ENCODE measurements at places on chromosomes 11 and 22.
A peak's percentile ranks its signal among the peaks of the same experiment; 100 is the strongest.

DNA sequence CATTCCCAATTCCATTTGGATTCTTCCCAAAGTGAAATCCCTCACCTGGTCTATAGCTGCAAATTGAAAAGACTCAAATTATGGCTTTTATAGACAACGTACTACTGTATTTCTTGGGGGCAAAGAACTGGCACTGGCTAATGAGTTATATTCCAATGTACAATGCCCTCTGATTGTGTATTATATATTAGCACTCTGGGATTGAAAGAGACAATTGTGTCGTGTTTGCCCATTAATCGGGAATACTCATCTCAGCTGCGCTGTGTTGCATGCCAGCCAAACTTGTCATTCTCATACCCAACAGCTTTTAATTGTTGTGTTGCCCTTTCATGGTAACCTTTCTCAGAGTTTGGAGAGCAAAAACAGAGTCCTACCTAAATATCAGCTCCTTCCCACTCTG, 55.0 kb upstream of the ZBTB44 start:
- DNase-seq, result no peak

- peak; percentile 59 for DNase-seq
Measured at GRCh38 chr11:123505546-123506299, 75.7 kb downstream of the GRAMD1B start.

DNA sequence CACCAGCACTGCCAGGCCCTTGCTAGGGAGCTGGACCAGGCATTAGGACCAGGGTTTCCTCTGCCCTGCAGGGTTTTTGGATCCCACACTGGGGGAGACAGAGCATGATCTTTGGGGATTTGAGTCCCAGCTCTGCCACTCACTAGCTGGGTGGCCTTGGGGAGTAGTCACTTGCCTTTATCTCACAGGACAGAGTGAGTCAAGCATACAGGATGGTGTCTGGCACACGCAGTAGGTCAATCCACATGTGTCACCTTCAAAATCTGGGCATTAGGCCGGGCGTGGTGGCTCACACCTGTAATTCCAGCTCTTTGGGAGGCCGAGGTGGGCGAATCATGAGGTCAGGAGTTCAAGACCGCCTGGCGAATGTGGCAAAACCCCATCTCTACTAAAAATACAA, 2.7 kb downstream of the NEFH start:
- no peak for DNase-seq

DNA sequence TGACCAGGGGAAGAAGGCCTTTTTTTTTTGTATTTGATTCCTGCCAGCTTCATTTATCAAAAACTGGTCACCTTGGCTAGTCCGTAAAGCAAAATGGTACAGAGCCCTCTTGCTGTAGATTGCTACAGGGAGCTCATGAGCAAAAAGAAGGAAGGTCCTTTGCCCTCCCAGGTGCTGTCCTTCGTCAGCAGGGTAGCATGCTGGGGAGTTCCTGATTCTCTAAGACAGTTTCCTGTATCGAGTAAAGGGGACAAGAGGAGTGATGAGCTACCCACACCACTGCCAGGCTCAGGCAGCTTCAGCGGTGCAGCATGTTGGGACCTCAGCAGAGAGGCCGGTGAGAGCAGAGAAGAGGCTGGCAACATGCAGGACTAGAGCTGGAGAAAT, 67.8 kb upstream of the CSNK2A3 start:
- DNase-seq, result no peak

DNA sequence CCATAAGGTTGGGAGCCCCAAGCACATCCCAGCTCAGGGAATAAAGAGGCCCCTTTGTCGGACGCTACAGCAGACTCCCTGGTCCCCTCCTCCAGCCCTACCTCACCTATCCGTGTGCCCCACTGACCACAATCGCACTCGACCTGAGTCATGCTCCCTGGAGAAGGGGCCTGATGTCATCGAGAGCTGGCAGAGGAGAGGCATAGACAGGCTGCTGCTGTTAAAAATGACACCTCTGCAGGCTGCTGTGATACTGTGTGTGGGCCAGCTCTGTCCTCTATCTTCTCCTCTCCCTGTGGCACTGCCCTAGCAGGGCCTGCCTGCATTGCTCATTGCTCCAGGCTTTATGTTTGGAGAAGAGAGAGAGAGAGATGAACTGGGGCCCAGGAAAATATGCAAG, 123.4 kb upstream of the SYT13 start:
- DNase-seq, result no peak

GRCh38 chr11:1693327-1694063, 3.5 kb upstream of the KRTAP5-6 start:
- peak; percentile 96 for DNase-seq

- no peak for DNase-seq
Measured at GRCh38 chr22:35380013-35380412, 883 bp upstream of the HMOX1 start.

- no peak for DNase-seq
Measured at GRCh38 chr11:104443387-104443786, 279.4 kb upstream of the PDGFD start.

DNA sequence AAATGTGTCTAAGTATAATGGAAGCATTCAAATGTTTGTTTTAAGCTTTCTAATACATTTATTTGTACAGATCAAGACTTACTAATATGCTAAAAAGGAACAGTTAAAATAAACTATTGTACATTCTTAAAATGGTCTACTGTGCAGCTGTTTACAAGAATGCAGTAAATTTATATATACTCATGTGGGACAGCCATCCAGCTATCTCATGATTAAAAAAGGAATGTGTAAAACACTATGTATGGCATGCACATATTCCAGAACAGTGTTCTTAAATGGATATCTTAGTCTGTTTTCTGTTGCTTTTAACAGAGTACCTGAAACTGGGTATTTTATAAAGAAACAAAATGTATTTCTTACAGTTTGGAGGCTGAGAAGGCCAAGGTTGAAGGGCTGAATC, 30.2 kb upstream of the CSTF3 start:
- no peak for DNase-seq

DNA sequence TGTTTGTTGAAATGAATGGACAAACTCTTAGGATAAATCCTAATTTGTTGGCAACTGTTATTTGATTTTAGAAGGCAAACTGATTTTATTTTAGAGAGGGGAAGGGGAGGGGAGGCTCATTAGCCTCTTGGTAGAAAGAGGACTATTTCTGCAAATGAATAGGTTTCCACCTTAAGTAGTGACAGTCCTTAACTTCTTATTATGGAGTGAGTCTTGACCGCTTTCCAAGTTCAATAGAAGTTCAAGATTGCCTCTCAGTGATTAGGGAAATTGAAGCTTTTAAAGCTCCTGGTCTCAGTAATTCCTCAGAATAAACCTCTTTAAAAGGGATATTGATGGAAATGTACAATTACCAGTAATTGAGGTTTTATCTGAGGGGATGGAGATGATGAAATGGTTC, 55.7 kb downstream of the PANX1 start:
- DNase-seq, result no peak

DNA sequence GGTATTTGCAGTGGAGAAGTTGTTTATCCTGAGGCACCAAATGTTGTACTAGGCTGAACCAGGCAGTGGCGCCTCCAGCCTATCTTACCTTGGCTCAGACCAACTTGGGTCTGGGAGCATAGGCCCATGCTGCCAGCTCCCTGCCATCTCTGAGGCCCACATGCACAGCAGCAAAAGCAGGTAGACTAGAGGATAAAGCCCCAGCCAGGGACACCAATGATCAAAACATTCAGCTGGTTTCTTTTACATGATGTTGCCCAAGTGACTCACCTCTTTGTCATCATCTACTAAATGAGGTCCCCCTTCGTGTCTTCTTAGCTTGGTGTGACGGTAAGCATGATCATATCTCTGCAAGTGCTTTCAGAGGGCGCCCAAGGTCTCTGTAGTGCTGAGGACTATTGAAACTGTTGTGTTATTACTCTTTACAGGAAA, 112.1 kb upstream of the DRD2 start:
- no peak for DNase-seq
